Coronary artery (tissue), 2 donors: ENCODE measurements at places on chromosomes 16 and 17.

- DNase-seq: no peak
These were observed 160.8 kb downstream of the CA10 start for GRCh38 chr17:51997723-51998122.

- no peak for DNase-seq
These were observed 192.8 kb downstream of the FTO start for GRCh38 chr16:53896722-53897121.

- DNase-seq: no peak
These were observed 11.5 kb downstream of the UBALD2 start for GRCh38 chr17:76276461-76277299.

GRCh38 chr17:80759377-80759673 is 214.7 kb downstream of the RPTOR start:
- DNase-seq: no peak

- no peak for DNase-seq
These were observed 19.7 kb downstream of the DEXI start for GRCh38 chr16:10922328-10923145.

- DNase-seq: no peak
These were observed 3.2 kb upstream of the CRHR1 start for GRCh38 chr17:45780921-45781320.

GRCh38 chr16:29198231-29198630 is 208.3 kb downstream of the NPIPB11 start:
- no peak for DNase-seq

DNA sequence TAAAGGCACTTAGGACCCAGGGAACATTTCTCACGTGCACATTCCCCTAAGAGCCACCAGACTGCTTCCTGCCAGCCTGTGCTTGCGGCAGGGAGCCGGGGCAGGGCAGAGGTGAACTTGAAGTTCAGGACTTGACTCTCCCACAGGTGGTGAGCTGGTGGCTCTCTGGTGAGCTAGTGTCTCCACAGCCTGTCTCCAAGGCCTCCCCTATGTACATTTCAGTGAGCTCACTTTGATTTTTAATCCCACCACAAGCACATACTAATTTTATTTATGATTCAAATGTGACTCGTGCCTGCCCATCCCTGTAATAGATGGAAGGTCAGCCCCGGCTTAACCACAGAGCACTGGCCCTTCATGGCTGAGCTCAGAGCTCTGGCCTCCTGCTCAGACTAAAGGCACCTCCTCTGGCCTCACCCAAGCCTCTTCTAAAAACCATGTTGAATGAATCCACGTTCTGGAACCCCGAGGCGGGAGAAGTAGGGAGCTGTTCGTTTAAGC is 9.2 kb downstream of the SNN start:
- no peak for DNase-seq

- DNase-seq: no peak
These were observed 529.7 kb downstream of the WWOX start for GRCh38 chr16:78629173-78629572.

DNA sequence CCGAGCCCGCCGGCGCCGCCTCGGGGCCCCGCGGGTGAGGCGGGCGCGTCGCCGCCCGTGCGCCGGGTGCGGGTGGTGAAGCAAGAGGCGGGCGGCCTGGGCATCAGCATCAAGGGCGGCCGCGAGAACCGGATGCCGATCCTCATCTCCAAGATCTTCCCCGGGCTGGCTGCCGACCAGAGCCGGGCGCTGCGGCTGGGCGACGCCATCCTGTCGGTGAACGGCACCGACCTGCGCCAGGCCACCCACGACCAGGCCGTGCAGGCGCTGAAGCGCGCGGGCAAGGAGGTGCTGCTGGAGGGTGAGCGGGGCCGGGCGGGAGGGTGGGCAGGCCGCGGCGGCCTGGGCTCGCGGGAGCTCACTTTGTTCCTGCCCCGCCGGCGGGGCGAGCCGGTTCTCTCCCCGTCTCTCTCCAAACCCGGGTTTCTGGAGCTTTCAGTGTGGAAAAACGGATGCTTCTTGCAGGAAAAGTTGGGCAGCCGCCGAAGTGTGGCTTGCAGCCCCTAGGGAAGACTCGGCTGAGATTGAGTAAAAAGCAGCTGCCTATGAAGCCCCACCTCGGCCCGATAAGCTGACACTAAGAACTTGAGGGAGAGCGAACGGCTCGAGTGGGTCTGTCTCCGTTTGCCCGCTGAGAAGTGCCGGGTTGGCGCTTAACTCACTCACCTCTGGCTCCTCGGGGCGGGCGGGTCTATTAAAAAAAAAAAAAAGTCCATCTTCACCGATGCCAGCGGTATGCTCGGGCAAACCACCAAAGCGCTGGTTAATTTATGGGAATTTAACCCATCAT is 677 bp downstream of the SNTB2 start:
- no peak for DNase-seq

- no peak for DNase-seq
These were observed 12.2 kb downstream of the PLK1 start for GRCh38 chr16:23690771-23691482.

DNA sequence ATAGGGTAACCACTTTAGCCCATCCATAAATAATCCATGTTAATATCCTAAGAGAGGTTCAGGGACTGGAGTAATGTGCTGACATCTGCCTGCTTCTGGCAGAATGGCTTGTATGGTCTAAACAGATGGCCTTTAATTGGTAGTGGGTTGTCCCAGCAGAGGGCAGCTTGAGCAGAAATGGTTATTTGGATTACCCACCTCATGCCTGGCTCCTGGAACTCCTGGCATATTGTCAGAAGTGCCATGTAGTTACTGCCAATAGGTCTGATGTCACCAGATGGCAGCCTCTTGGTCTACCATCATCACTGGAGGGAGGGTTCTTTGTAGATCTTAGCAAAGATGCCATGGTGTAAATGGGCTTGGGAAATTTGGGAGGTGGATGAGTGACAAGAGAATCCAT is 157.5 kb upstream of the SOX9 start:
- no peak for DNase-seq

DNA sequence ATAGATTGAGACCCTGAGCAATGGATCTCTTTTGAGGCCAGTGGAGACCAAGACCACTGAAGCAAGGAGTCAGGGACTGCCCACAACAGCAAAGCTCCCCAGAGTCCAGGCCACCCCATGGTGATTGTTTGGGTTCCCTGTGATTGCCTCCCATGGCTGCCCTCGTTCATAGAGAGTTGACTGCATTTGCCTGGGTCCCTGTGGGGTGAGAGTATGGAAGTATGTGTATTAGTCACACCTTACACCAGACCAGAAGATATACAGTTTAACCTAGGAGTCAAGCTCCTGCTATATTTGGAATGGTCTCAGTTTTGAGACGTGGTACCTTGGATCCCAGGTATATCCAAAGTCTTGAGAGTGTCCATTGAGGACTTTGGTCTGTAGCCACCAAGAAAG is 20.2 kb downstream of the HLF start:
- no peak for DNase-seq

DNA sequence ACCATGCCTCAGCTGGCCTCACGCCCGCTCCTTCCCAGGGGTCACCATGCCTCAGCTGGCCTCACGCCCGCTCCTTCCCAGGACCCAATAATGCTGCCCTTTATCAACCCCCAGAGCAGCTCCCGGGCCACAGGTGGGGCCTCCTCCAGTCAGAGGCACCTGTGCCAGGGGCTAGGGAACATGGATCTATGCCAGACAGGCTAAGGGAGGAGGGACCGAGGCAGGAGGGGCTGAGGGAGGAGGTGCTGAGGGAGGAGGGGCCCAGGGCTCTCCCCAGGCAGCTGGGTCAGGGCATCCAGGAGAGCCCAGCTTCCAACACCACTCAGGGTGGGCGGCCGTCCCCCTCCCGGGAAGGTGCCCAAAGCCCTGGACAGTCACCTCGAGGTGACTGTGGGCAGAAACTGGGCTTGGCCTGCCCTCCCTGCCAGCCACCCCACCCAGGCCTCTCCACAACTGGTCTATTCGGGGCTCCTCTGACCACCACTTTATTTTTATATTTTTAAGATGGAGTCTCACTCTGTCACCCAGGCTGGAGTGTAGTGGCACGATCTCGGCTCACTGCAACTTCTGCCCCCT is 19.4 kb downstream of the UTS2R start:
- DNase-seq: no peak

GRCh38 chr16:5971924-5972323 is 874.3 kb upstream of the EEF2KMT start:
- DNase-seq: no peak

DNA sequence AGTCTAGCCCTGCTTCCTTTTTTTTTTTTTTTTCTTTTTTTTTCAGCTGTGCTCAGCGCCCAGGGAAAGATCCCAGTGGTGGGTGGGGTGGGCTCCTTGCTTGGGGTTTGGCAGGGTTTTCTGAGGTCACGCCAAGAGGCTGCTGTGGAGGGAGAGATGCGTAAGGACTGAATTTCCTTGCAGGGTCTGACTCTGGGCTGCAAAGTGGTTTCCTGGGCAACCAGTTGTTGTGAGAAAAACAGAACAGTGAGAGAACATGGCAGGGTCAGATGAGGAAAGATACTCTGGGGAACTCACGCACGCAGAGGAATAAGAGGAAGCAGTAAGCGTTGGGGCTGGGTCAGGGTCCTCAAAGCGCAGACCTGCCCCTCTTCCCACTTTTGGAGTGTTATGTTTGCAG is 119.5 kb downstream of the IRF8 start:
- peak; percentile 69 for DNase-seq

- no peak for DNase-seq
These were observed 174.3 kb downstream of the UTP18 start for GRCh38 chr17:51434434-51435170.

GRCh38 chr17:32520104-32520701 is 33.4 kb downstream of the CDK5R1 start:
- no peak for DNase-seq

- no peak for DNase-seq
These were observed 8.4 kb downstream of the TPPP3 start for GRCh38 chr16:67384778-67385510.

DNA sequence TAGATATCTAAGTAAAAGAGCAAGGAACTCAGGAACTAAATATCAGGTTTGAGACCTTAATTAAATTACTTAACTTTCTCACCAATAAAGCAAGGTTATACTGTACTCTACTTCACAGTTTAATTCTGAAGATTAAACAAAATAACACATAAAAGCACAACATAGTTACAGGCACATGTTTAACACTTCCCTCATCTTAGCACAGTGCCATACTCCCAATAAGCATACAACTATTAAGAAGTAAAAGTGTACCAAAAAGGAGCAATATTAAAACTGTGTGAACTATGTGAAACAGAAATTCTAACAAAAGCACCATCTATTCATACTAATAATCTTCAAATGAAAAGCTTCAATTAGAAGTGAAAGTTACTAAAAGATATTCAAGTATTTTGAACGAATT is 2.2 kb downstream of the APPBP2 start:
- DNase-seq: no peak

- DNase-seq: peak; percentile 89
These were observed at the start of gene METTL23 for GRCh38 chr17:76726776-76727718. Gene METTL23 (plus strand): TSS chr17:76726839. CDS start chr17:76729711, 2,872 bp downstream.

DNA sequence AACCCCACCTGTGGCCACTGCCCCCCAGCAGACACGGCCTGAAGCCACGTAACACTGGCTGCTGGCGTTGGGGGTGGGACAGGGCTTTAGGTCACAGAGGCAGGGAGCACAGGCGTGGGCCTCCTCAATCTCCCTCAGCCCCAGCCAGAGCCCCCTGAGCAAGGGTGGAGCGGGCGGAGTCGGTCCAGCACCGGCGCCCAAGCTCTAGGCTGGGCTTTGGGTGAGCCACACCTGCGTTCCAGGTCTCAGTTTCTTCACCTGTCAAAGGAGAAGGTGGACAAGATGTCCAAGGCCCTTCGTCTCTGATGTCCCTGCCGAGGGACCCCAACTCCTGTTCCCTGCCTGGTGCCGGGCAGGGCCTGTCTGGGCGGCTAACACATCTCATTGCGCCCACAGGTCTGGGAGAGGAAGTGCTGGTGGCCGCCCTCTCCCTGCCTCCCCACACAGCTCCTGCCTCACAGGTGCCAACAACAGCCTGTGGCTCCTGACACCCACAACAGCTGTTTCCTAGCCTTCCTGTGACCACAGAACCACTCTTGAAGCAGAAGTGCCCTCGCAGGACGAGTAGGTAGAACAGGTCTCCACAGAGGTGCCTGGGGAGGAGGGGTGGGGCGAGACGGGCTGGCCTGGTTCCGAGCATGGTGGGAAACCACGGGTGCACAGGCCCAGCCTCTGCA is 12.0 kb downstream of the FAM83G start:
- DNase-seq: no peak

DNA sequence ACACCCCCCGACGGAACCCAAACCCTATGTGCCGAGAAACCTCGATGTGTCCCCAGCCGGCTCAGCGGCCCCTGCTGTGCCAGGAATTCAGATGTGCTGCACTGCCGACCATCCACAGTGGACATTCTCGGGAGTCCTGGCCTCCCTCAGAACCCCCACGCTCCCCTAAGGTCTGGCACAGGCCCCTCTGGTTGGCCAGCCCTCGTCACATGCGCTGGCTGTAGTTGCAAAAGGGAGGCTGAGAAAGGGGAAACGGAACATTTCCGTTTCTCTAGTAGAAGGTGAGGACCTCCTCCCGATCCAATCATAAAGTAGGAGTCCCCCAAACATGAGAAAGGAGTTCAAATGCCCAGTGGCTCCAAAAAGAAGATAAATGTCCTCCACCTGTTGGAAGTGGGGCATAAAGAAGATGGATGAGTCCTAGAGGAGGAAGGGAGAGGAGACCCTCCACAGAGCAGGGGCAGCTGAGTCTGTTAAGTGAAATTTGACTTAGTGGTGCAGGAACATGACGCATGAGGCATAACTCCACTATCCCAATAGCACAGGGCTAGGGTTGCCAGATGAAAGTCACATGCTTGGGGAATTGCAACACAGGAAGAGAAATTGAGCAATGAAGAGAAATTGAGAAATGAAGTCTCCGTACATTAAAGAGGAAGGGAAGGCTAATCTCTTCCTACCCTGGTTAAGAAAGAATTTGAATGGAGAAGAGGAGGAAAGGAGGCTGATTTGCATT is 49.3 kb upstream of the WSB1 start:
- DNase-seq: peak; percentile 87

- DNase-seq: no peak
These were observed 60.1 kb upstream of the MED9 start for GRCh38 chr17:17416400-17417360.

GRCh38 chr16:74888232-74888862 is 96.6 kb downstream of the WDR59 start:
- no peak for DNase-seq

GRCh38 chr16:72532906-72533410 is 361.0 kb upstream of the PMFBP1 start:
- no peak for DNase-seq

DNA sequence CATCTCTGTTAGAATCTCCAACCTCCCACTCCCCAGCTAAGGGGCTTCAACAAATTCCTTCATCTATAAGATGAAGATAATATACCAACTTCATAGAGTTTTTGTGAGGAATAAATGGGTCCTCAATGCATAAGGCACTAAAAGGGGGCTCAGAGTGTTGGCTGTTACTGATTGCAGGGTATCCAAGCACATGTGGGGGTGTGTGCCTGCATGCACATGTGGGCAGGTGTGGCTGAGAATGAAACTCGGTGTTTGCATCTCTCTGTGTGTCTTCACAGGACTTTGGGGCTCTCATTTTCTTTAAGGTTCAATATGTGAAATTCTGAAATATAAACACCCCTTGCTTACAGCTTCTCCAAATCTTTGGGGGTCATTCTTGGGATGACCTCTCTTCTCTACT is 4.1 kb upstream of the PPP1R9B start:
- no peak for DNase-seq

- no peak for DNase-seq
These were observed 814 bp upstream of the DYNLL2 start for GRCh38 chr17:58082341-58082869.

- DNase-seq: no peak
These were observed 47.2 kb upstream of the ACSF3 start for GRCh38 chr16:89046491-89046890.
